ENCODE measurements at places on chromosomes 2 and 18.

DNA sequence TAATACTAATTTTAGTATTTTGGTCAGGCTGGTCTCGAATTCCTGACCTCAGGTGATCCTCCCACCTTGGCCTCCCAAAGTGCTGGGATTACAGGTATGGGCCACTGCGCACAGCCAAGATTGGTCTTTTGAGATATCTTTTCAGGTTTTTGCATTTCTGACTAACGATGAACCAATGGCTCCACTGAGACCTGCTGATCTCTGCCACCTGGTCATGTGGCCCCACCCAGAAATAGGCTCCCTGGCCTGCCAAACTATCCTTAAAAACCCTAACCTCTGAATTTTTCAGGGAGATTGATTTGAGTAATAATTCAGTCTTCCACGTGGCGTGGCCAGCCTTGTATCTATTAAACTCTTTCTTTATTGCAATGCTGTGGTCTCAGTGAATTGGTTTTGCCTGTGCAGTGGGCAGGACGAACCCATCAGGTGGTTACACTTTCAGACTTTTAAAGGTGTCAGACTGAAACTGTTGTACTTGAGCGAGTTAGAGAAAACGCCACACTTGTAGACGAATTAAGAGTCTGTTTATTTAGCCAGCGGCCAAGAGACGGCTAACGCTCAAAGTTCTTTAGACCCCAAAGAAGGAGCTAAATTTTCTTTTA lies 85.8 kb upstream of the MSH6 start:
- DNase-seq: no peak

GRCh38 chr2:41871080-41871479 lies 176.7 kb upstream of the PKDCC start:
- no peak for DNase-seq

DNA sequence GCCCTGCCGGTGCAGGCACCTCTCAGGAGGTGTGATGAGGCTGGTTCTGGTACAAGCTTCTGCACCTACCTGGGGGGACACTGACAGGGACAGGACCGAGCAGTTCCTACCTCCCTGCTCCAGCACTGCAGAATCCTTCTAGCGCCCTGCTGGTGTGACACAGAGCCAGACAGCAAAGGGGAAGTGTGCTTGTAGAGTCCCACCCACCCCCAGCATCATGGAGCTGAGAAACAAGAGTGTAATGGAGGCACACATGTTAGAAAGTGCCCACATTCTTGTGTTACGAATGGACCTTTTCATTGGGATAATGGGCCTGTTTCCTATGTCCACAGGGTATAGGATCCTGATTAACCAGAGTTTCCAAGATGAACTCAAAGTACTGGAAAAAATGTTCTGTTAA lies 38.3 kb downstream of the OXER1 start:
- no peak for DNase-seq

GRCh38 chr2:207236156-207236935 lies 70.6 kb upstream of the KLF7 start:
- no peak for DNase-seq

DNA sequence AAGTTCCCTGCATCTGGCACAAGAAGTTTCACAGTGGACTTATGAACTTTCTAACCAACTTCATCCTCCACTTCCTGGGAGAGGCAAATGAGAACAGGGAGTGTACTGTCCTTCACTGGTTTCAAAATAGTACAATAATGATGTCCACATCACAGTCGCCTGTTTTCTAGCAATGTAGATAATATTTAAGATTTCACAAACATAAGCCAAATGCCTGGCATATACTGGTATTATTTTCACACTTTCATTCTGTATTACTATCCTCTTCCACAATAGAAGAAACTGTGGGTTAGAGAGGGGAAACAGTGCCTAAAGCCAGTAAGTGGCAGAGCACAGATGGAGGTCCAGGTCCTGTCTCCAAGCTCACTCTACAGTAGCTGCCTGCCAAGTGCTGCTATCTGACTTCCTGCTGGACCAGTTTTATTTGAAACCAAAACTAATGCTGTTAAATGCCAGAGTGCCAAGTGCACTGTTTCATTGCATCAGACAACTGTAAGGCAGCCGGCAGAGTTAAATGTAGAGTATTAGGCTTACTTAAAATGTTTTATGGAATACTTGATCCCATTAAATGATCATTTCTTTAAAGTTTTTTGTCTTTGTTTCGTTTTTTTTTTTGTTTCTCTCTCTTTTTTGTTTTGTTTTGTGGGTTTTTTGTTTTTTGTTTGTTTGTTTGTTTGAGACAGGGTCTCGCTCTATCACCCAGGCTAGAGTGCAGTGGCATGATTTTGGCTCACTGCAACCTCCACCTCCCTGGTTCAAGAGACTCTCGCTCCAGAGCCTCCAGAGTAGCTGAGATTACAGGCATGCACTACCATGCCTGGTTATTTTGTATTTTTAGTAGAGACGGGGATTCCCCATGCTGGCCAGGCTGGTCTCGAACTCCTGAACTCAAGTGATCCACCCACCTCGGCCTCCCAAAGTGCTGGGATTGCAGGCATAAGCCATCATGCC lies 15.1 kb downstream of the COBLL1 start:
- DNase-seq: no peak

DNA sequence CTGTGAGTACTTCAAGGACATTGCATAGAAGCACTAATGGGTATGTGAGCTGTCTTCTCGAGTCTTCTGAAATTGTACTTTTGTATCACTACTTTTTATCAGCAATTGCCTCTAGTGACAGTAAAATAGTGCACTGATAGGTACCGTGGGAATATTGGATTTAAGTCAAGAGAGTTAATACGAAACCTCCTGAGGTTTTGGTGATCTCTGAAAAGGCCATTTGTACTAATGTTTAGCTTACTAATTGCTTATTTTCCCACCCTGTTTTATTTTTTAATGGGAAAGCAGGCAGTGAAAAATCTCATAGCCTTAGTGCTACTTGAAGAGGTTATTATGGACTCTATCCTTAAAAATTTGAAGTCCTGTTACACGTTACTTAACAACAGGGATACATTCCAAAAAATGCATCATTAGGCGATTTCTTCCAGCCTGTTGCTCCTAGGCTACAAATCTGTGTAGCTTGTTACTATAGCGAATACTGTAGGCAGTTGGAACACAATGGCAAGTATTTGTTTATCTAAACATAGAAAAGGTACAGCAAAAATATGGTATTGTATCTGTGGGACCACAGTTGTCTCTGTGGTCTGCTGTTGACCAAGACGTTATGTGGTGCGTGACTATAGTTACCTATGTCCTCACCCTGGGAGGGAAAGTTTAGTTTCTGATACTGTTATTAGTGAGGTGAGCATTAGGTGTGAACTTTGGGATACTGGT lies 65.9 kb downstream of the CAB39 start:
- no peak for DNase-seq

GRCh38 chr2:134581877-134582546 lies 136.8 kb downstream of the TMEM163 start:
- DNase-seq: no peak

GRCh38 chr2:52036024-52036423 lies 1004.1 kb upstream of the NRXN1 start:
- no peak for DNase-seq

GRCh38 chr2:86482034-86482433 lies 40.9 kb downstream of the KDM3A start:
- DNase-seq: no peak

GRCh38 chr2:9269695-9270360 lies 63.2 kb downstream of the ASAP2 start:
- DNase-seq: no peak

DNA sequence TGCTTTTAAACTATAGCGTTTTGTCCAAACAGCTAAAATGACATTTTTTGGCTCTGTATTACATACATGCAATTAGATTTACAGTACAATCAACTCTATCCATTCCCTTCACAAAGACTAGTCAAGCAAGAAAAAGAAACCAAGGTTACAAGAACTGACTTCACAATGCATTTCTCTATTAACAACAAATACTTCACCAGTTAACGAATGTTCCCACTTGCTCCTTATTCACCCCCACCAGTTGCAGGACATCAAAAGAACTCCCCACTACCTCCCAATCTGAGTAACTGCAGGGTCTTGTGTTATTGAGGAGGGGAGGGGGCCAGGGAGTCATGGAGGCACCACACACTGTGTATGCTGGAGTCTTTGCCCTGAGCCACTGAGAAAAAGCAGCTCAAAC lies 34.9 kb downstream of the LAMA1 start:
- no peak for DNase-seq

GRCh38 chr2:204353823-204354222 lies 191.5 kb upstream of the PARD3B start:
- DNase-seq: no peak

DNA sequence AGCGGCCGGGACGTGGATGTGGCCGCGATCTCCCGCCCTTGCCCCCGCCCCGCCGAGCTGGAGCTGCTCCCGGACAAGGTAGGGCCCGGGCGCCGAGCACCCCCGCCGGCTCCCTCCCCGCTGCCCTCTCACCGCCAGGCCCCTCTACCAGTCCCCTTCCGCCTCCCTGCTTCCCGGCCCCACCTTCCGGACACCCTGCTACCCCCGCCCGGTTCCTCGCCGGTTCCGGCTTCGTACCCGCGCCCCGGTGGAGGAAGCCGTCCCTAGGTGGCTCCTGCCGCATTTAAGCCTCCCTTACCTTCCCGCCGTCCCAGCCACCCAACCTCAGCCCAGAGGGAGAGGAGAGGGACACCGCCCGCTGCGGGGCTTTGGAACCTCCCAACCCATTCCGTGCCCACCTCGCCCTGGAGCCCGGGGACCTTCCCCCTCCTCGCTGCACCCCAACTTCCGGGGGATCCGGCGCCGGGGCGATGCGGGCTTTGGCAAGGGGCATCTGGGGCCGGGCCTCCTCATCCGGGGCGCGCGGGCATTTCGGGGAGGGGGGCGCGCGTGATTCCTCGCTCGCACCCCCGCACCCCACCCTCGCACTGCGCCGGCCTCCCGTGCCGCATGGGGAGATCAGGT lies 475 bp downstream of the B3GNT2 start:
- DNase-seq: no peak

GRCh38 chr2:23434721-23435121 lies 49.7 kb downstream of the KLHL29 start:
- DNase-seq: no peak

GRCh38 chr2:20553580-20553979 lies 97.3 kb downstream of the HS1BP3 start:
- no peak for DNase-seq

GRCh38 chr2:46200861-46201605 lies 96.2 kb upstream of the EPAS1 start:
- no peak for DNase-seq

GRCh38 chr18:34772887-34773286 lies 62.8 kb downstream of the DTNA start:
- DNase-seq: no peak

DNA sequence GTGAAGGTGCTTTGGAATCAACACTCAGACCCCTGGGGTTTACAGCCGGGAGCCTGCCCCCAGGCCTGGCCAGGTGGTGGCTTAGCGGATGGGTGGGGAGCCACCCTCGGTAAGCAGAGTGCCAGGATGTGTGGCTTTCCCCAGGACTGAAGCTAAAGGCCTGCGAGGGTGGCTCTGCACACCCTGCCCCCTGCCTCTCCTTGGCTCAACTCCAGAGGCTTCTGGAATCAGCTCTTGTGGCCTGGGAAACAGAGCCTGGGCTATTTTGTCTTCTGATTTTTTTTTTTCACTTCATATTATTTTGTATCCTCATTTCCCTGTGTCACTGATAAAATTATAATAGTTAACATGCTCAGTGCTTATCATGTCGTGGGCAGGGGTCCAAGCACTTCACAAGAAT lies 79.8 kb downstream of the RHOB start:
- DNase-seq: no peak

- no peak for DNase-seq
Measured at GRCh38 chr18:37385846-37386778, 179.5 kb downstream of the CELF4 start.

DNA sequence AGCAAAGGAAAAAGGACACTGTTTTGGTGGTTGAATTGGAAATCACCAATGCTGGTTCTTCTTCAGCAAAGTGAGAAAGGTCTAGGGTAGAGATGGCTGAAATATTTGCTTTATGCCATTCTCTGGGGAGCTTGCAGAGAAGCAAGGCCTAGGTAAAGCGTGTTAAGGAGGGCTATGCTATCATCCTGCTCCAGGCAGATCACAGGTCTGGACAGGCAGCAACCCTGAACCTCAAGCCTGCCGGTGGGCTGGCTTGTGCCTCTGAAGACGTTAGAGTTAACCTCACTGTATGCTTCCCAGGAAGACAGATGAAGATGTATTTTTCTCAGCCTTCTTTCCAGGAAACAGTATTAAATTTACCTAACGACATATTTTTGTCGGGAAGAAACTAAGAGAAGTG lies 138.5 kb upstream of the LYPD6 start:
- DNase-seq: no peak

DNA sequence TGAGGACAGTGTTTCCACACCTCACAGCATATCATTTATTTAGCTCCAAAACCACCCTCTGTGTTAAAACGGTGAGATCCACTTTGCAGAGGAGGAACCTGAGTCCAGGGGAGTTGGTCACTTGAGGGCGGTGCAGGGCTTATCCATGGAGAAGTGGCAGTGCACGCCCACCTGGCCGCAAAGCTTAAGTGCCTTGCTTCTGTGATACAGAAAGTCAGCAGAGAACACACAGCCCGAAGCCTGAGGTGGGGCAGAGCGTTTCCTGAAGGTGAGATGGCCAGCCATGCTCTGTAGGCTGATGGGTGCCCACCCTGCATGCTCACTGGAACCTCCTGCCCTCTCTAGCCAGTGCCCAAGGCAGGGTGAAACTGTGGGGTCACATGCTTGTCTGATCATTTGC lies 87.3 kb downstream of the SH3RF3 start:
- no peak for DNase-seq

GRCh38 chr2:7765236-7765635 lies 848.0 kb downstream of the RNF144A start:
- DNase-seq: no peak

GRCh38 chr2:8457092-8457481 lies 224.8 kb upstream of the ID2 start:
- no peak for DNase-seq

DNA sequence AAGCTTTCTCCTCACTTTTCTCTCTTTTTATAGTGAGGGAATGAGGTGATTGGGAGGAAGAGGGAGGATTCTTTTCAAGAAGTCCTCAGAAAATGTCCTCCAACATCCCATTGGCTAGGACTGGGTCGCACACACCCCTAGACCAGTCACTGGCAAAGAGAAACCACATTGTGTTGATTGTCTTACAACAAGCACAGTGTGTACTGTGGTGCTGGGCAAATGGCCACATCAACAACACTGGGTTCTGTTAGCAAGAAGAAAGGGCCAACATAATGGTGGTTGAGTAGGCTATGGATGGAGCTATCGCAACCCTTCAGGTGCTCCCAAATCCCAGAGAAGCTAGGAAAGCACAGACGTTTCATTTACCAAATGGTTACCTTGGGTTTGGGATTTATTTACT lies 18.7 kb upstream of the PTPN4 start:
- no peak for DNase-seq
